ENCODE measurements at places on chromosomes 13 and 19. TPM values are rescaled to one million over a fixed set of nuclear protein-coding genes. Genes with fewer than 3 reads are reported as not detected.
A peak's percentile ranks its signal among the peaks of the same experiment; 100 is the strongest.

DNA sequence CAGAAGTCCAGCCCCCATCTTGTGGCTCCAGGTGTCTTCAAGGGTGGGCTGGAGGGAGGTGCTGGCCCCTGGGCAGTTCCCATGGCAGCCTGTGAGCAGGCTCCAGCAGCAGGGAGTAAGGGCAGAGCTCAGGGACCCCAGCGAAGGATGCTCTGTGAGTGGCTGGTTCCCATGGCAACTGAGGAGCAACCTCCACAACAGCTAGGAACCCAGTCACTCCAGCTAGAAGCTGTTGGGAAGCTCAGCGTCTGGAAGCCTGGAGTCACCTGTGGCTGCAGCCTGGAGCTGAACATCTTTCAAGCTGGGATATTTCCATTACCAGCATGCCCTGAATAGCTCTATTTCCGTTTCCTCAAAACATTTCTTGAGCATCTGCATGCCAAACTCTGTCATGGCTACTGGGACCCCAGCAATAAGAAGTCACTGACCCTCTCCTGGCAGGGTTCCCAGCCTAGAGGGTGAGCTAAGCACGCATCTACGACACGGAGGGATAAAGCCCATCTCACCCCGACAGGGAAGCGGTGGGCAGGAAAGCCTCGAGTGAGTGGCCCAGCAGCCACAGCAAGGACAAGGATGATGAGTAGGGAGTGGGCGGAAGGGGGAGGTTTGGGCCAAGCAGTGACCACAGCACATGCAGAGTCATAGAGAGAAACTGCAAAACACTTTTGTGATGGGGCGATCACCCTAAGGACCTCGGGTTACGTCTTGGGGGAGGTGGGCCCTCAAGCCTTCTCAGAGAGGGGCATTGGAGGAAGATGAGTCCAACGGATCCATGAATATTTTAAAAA is 52.6 kb downstream of the ALOX5AP start:
- DNase-seq: no peak

- peak; percentile 67 for DNase-seq
Measured at GRCh38 chr19:49591731-49592485, 926 bp downstream of the PRR12 start.

DNA sequence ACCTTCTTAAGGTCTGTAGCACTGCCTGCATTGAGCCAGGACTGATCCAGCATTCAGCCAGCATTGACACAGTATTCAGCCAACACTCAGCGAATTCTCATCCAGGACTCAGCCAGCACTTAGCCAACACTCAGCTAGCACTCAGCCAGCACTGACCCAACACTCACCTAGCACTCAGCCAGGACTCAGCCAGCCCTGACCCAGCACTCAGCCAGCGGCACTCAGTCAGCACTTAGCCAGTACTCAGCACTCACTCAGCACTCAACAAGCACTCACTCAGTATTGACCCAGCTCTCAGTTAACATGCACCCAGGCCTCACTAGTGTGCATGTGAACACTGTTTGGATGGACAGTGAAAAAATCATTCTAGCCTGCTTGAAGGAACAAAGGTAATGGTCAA is 55.0 kb downstream of the TSHZ3 start:
- no peak for DNase-seq

DNA sequence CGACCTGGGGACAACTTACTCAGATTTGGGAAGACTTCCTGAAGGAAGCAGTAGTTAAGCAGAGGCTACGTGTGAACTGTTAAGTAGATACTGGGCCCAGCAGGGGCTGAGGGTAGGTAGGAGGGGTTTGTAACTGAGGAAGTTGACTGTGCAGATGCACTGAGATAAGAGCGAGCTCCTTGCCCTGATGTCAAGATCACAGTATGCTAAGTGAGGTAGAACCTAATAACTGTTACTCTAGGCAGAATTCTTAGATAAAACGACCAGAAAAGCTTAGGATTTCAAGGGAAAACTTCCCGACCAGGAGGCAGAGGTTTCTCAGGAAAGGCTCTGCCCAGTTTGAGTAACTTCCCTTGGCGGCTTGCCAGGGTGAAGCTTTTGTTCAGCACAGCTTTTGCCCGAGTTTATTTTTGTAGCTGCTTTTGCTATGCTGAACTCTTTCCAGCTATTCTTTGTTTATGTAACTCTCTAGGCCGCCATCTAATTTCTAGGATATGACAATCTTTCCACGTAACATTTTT is 632.1 kb downstream of the DIAPH3 start:
- peak; percentile 67 for DNase-seq

- DNase-seq: no peak
Measured at GRCh38 chr13:43054803-43055802, 31.7 kb downstream of the DNAJC15 start.

DNA sequence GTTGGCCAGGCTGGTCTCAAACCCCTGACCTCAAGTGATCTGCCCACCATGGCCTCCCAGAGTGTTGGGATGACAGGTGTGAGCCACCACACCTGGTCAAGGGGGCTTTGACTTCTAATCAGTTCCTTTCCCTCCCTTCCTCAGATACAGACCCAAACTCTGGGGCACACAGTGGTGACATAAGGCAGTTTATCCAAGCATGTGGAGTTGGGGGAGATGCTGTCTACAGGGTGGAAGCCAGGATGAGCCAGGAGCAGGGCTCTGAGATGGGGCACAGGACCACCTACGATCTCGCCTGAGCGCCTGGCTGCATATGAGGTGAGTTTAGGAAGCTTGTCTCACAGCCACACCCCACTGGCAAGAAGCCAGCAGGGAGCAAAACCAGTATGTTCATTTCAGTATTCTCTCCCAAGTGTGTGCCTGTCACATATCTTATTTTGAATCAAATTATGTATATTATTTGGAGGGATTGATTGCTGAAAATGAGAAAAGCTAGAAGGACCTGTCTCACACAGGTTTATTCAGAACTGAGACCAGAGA is 67.7 kb downstream of the KCTD15 start:
- DNase-seq: no peak

BSG gene
- 239 TPM for total RNA-seq

GRCh38 chr13:111395511-111396393 is 75.3 kb downstream of the TEX29 start:
- no peak for DNase-seq

VSIG10L gene
- total RNA-seq: 0.42 TPM

COMP gene
- 1.8 TPM for total RNA-seq

GRCh38 chr19:21158523-21159135 is 16.8 kb downstream of the ZNF431 start:
- no peak for DNase-seq

DPY19L3 gene
- total RNA-seq: 3.7 TPM

DNA sequence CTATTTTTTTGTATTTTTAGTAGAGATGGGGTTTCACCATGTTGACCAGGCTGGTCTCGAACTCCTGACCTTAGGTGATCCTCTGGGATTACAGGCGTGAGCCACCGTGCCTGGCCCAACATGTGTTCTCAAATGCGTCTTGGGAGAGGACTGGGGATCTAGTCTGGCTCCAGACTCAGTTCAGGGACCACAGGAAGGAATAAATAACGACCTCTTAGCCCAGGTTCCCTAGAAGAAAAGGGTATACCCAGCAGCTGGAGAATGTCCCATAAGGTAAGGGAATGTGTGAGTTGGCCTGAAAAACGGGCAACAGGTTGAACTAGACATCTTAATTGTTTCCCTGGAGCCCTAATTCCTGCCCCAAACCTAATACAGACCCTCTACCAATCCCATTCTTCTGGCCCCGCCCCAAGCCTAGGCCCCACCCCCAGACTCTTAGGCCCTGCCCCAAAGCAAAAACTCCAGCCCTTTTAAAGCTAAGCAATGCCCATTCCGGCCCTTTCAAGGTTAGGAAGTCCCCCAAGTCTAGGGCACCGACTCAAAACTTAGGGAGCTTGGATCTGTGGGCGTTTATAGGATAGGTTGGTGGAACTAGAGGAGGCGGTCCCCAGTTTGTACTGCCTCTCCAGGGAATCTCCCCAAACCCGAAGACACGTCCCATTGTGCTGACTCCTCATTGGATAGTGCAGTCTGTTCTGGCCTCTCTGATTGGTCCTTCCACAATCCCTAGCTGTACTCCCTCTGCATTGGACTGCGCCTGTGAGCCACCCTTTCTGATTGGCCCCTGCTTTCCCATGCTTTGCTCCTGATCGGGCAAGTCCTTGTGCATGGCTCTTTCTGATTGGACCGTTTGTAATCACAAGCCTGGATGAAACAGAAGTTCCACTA is 5.4 kb upstream of the LRFN1 start:
- DNase-seq: no peak

- DNase-seq: no peak
Measured at GRCh38 chr13:105956921-105957320, 578.5 kb downstream of the EFNB2 start.

GRCh38 chr13:98144027-98144741 is 1.3 kb downstream of the FARP1 start:
- no peak for DNase-seq

- no peak for DNase-seq
Measured at GRCh38 chr13:26695360-26695705, 65.3 kb downstream of the GPR12 start.

DNA sequence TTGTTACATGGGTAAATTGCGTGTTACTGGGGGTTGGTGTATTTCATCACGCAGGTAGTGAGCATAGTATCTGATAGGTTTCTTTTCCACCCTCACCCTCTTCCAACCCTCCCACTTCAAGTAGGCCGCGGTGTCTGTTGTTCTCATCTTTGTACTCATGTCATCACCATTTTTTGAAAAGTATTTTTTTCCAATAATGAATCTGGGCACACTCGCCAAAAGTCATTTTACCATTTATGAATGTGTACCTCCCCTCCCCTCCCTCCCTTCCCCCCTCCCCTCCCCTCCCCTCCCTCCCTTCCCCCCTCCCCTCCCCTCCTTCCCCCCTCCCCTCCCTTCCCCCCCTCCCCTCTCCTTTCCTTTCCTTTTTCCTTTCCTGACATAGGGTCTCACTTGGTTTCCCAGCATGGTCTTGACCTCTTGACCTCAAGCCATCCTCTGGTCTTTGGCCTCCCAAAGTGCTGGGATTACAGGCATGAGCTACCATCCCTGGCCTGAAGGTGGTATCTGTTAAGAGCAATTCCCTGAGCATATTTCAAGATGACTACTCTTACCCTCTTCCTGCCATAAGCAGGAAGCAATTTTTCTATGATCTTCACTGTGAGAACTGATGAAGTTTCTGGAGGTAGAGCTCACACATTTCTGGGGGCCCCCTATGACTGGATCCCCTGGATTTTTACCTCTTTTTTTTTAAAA is 15.7 kb downstream of the ZNF627 start:
- DNase-seq: no peak

DNA sequence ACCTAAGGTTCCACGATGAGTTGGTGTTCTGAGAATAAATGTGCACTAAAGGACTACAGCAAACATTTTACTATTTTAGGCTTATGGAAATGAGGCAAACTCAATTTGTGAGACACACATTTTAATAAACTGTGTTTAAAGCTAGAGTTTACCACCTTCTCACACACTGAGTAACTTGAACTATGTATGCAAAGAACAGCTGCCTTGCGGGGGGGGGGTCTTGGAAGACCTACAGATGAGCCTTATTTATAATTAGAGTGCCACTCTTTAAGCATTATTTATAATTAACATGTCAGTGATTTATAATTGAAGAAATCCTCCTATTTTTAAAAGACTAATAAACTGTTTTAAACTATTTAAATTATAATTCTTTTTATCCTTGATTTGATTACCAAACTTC is 300.4 kb downstream of the DLEU7 start:
- DNase-seq: no peak

- no peak for DNase-seq
Measured at GRCh38 chr19:19533841-19534240, 4.2 kb upstream of the CILP2 start.

ZNF790 gene
- total RNA-seq: 4.0 TPM

GRCh38 chr13:95193509-95194230 is 107.6 kb downstream of the ABCC4 start:
- no peak for DNase-seq

GRCh38 chr19:1355568-1356507 is 27.9 kb upstream of the NDUFS7 start:
- DNase-seq: no peak

DNA sequence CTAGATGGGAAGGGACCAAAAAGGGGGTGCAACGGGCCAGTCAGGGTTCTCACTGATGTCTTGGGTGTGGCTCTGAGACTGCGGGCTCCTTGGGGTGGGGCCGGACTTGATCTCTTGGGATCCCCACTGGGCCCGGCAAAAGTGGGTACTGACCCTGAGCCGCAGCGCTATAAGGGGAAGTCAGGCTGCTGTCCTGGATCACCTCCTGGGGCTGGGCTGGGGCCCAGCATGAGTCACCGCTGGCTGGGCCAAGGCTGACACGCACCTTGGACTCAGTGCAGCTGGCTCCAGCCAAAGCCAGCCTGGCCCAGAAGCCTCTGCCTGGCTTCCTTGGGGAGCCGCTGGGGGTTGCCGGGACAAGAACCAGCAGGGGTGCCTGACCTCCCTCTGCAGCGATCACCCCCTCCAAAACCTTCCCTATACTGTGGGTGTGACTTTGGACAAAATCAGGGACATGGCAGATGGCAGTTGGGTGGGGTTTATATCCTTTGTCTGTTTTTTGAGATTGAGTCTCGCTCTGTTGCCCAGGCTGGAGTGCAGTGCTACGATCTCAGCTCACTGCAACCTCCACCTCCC is 617 bp upstream of the IQCN start:
- peak; percentile 90 for DNase-seq

GRCh38 chr19:56294549-56294948 is 20.1 kb downstream of the ZSCAN5A start:
- DNase-seq: no peak

All from psoas muscle (tissue), 8 donors.